ENCODE measurements at places on chromosomes 1 and 21. TPM values are rescaled to one million over a fixed set of nuclear protein-coding genes. Genes with fewer than 3 reads are reported as not detected.
A peak's percentile ranks its signal among the peaks of the same experiment; 100 is the strongest.

Gene SPRR3
- total RNA-seq = not detected

DNA sequence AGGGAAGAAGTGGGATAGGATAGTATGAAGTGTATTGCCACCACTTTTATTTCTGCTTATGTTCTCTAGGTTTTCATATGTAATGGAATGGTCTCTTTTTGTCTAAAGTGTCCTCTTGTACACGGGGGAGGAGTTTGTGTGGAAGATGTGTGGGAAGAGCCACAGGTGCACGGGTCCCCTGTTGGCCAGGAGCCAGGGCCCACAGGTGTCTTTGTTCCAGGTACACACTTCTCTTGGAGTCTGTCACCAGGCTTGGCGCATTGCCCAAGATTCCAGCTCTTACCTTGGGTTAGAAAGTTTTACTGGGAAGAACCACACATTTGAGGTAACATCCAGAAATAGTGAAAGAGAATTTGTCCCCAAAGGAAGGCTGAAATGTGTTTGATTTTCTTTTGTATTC lies 10.5 kb downstream of the TENT5C start:
- DNase-seq = no peak

Gene SSX2IP
- 7.1 TPM for total RNA-seq

GRCh38 chr1:27003745-27004470 lies 8.7 kb downstream of the TENT5B start:
- DNase-seq = no peak

DNA sequence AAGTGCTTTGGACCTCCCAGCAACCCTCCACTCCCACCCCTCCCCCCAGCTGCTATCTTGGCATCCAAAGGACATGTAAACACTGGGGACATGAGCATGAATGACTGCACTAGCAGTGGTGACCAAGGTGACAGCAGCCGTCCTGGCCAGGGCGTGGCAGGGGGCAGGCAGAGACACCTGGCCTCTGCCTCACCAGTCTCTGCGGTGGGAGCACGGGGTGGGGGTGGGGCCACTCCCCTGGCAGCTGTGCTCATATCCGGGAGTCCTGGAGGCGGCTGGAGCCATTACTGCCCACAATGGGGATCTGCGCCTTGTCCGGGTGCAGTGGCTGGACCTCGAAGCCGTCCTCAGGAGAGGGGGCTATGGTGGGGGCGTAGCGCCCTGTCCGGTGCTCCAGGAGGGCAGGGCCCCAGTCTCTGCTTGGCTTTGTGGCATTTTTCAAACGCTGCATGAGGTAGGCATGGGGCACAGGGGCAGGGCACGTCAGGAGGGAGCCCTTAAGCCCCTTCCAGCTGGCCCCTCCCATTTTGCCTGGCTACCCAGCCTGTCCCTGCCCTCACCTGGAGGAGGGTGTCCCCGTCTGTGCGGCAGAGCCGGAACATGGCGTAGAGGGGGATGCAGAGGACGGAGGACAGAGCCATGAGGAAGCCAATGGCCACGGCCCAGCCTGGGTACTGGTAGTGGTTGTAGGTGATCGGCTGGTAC lies 6.0 kb downstream of the CCDC24 start:
- no peak for DNase-seq

Gene HEYL
- not detected for total RNA-seq

- no peak for DNase-seq
These were observed 583 bp upstream of the CACHD1 start for GRCh38 chr1:64469116-64469976.

DNA sequence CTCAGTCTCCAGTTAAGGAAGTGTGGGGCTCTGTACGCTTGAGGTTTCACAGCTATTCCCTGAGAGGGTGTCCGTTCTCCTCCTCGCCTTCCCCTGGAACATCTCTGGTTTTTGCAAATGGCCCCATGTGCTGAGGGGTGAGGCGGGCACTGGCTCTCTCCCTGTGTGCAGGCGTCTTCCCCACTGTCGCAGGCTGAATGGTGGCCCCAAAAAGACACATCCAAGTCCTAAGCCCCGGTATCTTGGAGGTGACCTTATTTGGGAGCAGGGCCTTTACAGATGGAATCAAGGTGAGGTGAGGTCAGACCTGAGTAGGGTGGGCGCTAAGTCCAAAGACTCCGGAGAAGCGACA lies 98.0 kb upstream of the TMPRSS2 start:
- no peak for DNase-seq

- peak; percentile 41 for DNase-seq
These were observed 27.8 kb downstream of the DNM3 start for GRCh38 chr1:171869097-171869496.

Gene ZBTB8B
- total RNA-seq = 0.02 TPM
